WERI-Rb-1 (cell line): ENCODE measurements at places on chromosomes 5 and 9.

DNA sequence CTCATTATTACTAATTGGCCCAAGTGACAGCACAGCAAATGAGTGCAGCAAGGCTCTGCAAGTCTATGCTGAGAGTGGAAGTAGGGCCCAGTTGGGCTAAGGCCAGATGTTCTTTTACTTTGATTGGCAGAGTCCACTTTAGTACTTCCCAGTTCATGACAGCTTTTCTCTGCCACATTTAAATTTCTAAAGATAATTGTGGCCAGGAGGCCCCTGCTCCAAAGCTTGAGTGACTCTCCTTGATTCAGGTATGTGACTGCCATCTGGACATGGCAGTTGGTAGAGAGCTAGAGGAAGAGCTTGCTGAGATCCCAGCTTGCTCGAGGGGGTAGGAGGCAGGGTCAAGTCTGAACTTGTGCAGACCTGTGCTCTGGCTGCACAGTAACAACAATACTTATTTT lies 154.1 kb downstream of the CARTPT start:
- peak; percentile 92 for DNase-seq

- peak; percentile 3 for DNase-seq
Observed at GRCh38 chr9:114011313-114011712, 66.8 kb downstream of the AMBP start.

- no peak for DNase-seq
Observed at GRCh38 chr9:2817999-2818803, 25.7 kb downstream of the PUM3 start.

- DNase-seq, result no peak
Observed at GRCh38 chr5:134503088-134503936, 22.2 kb upstream of the JADE2 start.

GRCh38 chr5:180040287-180041214 lies 31.0 kb downstream of the RNF130 start:
- DNase-seq, result no peak

GRCh38 chr9:21852754-21853153 lies 50.3 kb downstream of the MTAP start:
- no peak for DNase-seq

GRCh38 chr9:35453786-35454185 lies 36.1 kb upstream of the RUSC2 start:
- no peak for DNase-seq

DNA sequence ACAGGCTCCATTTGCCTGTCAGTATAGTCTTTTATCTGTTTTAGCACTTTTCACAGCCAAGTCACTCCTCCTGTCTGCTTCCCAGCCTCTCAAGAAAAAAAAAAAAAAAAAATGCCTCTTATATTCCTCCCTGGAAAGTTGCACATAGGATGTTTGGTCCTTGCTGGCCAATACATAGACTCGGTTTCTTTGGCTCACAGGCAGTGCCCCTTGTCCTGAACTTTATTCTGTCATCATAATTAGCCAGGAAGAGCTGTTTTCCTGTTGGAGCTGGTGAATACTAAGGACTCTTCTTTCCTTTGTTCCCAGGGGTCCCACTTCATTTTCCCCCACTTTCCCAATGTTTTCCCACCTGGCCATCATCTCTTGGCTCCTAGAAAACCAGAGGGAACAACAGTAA lies 191.2 kb downstream of the NR3C1 start:
- no peak for DNase-seq

DNA sequence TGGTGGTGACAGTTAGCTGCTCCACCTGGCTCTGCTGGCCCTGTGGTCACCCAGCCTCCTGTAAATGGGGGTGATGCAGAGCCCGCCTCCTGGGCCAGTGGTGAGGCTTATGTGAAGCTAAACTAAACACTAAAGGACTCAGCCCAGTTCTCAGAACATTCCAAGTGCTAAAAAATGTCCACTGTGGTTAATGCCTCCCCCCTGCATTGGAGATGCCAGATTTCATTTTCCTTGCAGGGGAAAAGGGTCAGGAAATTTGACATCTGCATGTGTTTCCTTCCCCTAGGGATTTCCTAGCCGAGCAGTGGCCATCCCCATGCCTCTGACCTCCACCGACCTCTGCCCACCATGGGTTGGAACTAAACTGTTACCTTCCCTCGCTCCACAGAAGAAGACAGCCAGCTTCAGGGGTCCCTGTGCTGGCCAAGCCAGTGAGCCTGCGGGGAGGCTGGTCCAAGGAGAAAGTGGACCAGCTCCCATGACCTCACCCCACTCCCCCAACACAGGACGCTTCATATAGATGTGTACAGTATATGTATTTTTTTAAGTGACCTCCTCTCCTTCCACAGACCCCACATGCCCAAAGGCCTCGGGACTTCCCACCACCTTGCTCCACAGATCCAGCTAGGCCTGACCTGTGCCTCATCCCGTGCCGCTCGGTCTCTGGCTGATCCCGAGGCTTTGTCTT lies 13.0 kb downstream of the CD74 start:
- no peak for DNase-seq

DNA sequence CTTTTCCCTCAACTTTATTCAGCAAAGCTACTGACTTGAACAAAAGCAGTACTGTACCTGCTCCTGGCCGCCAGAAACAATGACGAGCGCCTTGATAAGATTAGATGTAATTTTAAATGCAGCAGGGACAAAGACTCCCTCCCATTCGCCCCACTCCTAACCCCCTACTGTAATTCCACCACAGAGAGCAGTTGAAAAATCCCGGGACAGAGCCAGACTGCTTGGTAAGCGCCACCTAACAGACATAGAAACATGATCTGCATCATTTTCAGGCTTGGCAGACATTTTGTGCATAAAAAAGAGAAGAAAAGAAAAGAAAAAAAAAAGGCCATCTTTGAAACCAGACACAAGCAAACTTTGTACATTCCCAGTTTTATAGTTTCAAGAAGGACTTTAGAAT lies 81.9 kb downstream of the ISL1 start:
- DNase-seq, result no peak

DNA sequence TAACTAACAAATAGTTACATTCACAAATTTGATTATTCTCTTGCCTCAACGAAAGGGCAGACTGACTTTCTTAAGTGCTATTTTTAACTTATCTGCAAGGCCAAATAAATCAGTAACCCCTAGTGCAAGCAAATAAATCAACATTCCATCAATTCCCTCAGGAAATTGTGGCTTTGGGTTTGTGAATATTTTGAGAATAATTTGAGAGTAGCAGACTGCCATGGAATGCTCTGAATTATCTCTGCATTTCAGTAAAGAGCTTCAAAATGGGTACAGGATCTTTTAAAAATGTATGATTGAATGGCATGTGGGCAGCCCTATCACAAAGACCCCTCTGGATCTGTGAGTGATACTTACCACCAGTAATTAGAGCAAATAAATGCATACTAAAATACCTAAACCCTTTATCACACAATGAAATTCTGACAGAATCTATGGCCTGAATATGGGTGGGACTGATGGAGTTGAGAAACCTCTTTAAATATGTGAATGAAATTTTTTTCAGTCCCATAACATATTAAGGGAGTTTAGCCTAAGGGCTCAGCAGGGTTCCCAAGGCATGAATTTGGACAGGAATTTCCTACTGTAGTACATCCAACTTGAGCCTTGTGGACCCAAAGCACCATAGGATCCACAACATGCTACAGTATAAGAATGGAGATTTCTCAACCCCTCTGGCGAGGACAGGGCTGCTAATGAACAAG lies 92.5 kb upstream of the ITGA2 start:
- DNase-seq, result no peak

DNA sequence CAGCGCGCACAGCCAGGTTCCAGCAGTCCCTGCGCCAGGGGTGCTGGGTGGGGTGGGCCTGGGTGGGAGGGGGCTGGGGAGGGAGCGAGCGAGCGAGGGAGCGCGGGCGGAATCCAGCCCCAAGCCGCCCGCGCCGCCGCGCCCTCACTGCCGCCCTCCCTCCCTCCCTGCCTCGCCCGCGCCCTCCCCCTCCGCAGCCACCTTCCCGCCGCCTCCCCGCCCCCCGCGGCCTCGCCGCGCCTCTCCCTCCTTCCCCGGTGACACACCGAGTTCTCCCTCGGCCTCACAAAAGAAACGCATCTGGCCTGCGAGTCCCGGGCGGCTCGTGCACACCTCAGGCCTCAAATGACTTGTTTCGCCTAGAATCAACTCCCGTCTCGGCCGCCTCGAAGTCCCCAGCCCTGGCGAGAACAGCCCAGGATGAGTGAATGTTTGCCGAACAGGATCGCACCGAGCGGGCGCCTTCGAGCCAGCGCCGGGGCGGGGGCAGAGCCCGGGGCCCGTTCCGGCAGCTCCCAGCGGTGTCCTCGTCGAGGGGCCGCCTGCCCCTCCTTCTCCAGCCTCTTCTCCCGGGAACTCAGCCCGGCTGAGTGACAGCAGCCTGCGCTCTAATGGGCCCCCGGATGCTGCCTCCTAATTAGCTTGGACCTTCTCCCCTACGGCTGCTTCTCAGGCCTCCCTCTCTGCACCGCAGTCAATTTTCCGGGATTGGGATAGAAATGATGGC lies 371 bp upstream of the PITX1 start:
- DNase-seq, result peak; percentile 92

DNA sequence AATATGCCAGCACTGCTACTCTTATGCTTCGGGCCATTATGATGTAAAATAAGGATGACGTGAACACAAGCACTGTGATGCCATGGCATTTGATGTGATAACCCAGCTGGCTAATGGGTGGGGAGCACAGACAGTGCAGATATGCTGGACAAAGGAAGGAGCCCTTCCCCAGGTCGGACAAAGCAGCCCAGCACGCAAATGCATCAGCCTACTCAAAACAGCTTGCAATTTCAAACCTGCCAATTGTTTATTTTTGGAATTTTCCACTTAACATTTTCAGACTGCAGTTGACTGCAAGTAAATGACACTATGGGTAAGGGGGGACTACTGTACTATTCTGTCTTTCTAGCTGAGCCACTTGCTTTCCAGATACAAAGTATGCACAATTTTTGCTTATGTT lies 181.3 kb downstream of the DCP2 start:
- DNase-seq, result no peak

DNA sequence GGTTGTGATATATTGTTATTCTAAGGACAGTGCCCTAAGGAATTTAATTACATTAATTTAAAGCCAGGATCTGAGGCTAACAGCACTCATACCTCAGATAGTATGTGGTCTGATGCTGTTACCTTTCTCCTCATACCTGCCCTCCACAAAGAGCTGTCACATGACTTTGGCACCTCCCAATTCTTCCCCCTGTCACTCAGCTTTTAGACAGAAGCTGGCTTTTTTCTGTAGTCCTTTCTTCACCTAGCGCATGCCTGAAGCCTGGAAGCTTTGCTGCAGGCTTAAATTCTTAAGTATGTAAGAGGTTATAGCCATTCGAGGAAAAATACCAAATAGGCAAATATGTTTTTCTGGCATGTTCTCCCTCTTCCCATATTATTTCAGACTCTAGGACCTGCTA lies 61.0 kb upstream of the ADAMTS19 start:
- no peak for DNase-seq

- DNase-seq, result no peak
Observed at GRCh38 chr5:124410539-124411488, 335.6 kb downstream of the ZNF608 start.

DNA sequence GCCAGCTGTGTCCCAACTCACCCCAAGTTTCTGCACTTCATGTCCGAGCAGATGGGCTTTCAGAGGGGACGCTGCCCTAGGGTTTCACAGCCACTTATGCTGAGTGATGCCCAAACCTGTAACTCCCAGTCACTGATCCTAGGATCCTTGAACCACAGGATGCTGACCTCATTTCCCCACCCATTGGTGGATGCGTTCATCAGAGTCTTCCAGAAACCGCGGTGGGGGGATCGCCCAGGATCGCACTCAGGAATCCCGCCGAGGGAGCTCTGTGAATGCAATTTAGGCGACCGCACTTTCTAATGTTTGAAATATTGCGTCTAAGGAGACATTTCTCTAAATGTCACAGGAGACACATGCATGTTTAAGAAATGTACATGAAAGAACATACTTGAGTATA lies 212.3 kb upstream of the IRX4 start:
- DNase-seq, result no peak

DNA sequence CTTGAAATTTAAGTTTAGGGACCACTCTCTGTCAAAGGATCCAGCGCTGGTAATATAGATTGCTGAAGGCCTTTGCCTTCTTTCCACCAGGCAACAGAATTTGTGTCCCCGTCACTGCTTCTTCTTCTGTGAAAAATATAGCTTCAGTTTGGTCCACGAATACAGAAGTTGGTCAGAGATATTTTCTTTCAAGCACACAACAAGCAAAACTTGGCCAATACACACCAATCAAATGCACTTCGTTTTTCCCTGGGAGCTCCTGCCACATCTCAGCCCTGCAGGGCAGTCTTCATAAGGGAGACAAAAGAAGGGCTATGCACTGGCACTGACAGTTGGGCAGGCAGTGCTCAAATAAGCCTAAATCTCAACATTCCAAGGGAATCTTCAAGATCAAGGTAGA lies 22.9 kb downstream of the HAVCR2 start:
- no peak for DNase-seq

DNA sequence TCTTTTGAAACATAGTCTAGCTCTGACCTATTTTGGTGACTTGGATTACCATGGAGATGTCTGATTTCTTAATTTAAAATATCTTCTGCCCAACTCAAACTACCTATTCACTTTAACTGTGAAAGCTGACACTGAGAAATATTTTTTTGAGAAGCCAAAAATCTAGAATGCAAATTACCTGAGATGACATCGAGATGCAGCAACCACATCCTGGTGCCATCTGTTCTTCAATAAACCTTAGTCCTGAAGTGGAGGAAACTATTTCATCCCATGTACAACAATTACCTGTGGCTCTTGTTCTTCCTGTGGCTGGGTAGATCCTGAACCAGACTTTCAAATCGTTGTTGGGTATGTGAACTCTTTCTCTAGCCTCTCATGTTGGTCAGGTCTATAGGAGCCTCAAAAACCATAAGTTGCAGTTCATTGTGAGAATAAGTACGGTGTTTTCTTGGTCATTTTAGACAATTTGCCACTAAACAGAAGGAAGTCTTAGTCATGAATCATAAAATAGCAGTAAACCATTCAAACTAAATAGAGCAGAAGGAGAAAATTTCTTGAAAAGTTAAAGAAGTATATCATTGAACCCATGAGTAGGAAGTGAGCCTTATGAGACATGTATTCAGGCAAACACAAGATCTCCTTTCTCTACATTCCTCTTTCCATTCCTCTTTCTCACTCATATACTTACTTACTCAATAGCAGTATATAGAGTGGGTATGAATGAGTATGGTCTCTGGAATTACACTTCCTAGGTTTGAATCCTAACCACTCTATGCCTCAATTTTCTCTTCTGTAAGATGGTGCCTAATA lies 176.0 kb downstream of the HMHB1 start:
- DNase-seq, result no peak

GRCh38 chr9:110101531-110102161 lies 106.3 kb downstream of the C9orf152 start:
- peak; percentile 34 for DNase-seq

DNA sequence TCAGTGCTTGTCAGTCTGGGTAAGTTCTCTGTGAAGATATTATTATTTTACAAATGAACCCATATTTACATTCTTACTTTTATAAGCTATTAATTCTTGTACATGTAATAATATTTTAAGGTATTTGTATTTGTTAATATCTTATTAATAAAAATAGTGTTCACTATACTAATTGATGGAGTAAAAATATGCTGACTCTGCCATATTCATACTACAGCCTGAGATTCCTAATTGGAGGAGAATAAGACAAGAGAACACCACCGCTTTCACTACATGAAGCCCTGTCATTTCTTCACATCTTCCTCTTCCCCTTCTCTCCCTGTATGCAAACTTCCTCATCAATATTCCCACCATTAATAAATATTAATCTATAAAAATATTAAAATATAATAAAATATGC lies 167.6 kb upstream of the TUSC1 start:
- DNase-seq, result no peak
